ENCODE measurements at places on chromosomes 11 and 22.

- no peak for DNase-seq
Measured at GRCh38 chr11:116334596-116334995, 438.2 kb downstream of the BUD13 start.

GRCh38 chr22:37057796-37058510 is 6.4 kb downstream of the KCTD17 start:
- no peak for DNase-seq

- peak; percentile 76 for DNase-seq
Measured at GRCh38 chr22:45318168-45318557, 8.4 kb downstream of the FAM118A start.

DNA sequence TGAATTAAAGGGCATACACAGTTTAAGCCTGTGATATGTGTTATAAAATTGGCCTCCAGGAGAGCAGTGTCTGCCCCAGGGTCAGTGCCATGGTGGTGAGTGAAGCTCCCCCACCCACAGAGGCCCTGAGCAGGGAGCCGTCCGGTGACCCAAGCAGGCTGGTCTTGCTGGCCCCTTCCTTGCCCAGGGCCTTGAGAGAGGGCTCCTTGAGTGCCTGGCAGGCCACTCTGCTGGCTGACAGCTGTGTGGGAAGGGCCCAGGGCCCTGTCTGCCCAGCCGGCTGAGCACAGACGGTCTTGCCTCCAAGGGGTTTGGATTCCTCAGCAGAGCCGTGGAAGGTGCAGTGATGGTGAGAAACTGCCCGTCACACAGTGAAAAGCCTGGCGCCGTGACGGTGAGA is 25.9 kb downstream of the PTDSS2 start:
- no peak for DNase-seq

GRCh38 chr22:33315954-33316353 is 257.8 kb upstream of the SYN3 start:
- DNase-seq = no peak

DNA sequence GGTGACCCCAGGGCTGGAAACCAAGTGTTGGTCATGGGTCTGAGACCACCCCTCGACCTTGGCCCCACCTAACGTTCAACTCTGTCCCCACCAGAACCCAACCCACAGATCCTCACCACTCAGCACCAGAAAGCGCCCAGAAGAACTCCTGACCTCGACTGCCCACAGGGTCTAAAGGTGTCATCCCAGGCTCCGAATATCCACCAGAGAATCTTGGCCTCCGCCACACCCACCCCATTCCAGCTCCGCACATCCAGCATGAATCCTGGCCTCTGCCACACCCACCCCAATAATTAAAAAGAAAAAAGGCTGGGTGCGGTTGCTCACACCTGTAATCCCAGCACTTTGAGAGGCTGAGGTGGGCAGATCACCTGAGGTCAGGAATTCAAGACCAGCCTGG is 1.3 kb downstream of the CERK start:
- no peak for DNase-seq

DNA sequence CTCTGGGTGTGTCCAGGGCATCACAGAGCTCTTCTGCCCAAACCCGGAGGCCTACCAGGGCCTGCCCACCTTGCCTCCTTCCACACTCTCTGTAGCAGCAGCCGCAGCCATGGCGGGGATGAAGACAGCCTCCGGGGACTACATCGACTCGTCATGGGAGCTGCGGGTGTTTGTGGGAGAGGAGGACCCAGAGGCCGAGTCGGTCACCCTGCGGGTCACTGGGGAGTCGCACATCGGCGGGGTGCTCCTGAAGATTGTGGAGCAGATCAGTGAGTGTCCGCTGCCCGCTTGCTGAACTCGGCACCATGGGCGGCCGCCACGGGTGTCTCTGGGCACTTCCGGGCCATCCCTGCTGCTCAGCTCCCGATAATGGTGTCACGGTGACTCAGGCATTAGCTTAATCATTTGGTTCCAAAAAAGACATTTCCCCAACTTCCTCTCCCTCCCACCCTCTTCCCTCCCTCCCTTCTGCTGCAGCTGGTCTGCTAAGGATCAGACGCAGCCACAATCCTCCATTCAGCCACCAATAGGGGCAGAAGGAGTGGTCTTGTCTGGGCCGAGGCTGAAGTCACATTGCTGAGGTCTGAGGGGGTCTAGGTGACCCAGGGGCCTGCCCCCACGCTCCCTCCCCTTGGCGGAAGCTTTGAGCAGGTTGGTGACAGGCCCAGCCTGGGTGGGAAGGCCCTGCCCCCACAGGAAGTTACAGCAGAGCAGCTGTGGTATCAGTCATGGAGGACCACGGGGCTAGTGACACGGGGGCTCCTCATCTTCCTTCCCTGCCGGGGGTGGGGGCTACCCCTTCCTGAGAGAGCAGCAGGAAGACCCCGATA is 950 bp downstream of the FERMT3 start:
- DNase-seq = peak; percentile 59

GRCh38 chr11:8098879-8099278 is 17.9 kb downstream of the TUB start:
- DNase-seq = no peak

GRCh38 chr22:47782328-47783075 is 1020.1 kb downstream of the TBC1D22A start:
- no peak for DNase-seq

- no peak for DNase-seq
Measured at GRCh38 chr11:2824851-2825250, 60.7 kb downstream of the CDKN1C start.

DNA sequence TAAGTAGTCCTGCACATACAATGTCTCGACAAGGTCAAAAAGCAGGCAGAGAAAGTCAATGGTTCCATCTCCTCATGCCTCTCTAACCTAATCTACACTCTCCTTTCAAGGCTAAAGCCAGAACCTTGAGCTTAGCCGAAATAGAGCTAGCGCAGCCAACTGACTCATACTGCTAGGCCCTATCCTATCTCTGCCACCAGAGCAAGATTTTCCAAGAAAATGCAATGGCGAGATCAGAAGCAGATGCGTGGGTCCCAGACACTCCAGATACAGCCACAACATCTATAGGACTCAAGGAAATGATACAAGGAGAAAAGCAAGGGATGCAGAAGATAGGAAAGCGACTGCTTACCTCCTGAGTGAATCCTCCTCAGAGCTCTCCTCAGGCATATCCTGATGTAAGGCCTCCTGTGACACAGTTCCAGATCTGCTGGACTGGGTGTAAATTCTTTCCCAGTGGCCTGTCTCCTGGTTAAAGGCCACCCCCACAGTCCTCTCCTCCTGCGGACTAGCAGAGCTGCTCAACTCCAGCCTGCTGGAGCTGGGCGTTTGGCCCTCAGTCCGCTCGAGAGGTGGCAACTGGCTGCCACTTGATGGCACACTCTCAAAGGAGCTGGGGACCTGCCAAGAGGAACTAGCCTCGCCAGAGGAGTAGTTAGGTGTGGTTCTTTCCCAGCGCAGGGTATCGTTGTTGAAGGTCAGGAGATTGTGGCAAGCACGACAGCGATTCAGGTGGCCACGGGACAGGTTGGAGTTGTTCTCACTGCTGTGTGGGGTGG is 52.0 kb downstream of the AMBRA1 start:
- DNase-seq = no peak

DNA sequence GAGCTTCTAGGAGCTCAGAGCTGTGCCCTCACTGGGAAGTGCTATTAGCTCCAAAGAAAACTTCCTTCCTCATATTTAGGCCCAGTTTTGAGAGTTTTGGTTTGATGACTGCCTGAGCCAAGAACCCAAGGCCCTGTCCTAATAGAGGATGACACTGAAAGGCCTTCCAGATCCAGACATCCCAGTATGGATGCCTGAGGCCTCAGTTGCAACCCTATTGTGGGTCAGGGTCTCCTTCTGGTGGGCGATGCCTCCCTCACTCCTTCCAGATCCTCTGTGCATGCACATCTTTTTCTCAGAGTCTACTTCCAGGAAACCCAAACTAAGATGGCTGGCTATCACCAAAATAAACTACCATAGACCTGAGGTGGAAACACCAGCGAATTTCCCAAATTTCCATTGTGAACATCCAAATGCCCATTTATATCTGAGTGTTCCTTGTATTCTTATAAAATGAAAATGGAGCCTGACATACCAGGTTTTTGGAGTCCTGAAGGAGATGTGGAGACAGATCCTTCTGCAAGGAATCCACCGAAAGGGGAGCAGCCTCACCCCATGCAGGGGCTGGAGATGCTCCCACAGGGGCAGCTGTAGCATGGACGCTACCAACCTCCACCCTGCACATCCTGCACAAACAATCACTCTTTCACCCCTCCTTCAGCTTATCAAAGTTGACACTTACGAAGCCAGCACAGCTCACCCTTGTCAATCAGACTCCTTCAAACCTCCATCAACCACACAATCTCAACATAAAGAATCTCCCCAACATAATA is 61.1 kb downstream of the GGTLC2 start:
- DNase-seq = no peak

DNA sequence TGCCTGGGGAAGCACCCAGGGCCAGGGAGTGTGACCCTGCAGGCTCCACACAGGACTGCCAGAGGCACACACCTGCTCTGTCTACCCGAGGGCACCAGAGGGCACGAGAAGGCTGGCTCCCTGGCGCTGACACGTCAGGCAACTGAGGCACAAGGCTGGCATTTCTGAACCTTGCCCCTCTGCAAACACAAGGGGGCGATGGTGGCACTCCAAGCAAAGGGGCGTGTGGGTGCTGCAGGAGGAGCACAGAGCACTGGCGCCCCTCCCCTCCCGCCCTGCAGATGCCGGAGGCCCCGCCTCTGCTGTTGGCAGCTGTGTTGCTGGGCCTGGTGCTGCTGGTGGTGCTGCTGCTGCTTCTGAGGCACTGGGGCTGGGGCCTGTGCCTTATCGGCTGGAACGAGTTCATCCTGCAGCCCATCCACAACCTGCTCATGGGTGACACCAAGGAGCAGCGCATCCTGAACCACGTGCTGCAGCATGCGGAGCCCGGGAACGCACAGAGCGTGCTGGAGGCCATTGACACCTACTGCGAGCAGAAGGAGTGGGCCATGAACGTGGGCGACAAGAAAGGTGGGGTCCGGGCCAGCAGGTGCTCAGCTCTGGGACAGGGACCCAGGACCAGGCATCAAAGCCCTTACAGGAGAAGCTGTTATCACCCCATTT is 20.8 kb upstream of the TXNRD2 start:
- no peak for DNase-seq

DNA sequence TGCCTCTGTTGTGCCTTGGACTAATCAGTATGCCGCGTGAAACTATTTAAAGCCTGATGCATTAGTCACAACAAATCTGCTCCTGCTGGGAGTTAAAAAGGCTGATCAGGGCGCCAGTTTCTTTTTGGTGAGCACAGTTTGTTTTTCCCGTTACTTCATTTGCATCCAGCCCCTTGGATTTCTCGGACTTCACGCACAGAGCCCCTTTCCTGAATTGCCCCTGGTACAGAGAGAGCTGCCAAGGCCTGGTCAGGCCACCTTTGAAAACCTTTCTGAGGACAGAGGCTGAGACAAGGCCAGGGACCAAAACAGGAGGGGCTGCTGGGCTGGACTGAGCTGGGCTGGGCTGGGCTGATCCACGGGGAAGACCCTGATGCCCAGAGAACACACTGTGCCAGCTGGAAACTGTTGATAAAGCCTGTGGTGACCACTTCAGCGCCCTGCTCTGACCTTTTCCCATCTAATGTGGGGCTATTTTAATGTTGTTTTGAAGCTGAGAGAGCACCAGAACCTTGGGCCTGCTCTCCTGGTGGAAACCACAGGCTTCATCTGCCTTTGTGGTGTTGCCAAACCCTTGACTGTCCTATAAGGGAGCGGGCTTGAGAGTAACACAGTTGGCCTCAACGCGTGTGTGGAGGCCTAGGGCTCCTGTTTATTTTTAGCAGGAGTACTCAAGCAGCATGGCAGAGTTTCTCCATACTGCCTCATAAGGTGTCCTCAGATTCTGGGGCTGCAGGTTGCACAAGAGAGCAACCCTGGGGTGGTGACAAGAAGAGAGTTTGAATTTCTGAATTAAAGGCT is 44.2 kb downstream of the NAV2 start:
- DNase-seq = no peak

DNA sequence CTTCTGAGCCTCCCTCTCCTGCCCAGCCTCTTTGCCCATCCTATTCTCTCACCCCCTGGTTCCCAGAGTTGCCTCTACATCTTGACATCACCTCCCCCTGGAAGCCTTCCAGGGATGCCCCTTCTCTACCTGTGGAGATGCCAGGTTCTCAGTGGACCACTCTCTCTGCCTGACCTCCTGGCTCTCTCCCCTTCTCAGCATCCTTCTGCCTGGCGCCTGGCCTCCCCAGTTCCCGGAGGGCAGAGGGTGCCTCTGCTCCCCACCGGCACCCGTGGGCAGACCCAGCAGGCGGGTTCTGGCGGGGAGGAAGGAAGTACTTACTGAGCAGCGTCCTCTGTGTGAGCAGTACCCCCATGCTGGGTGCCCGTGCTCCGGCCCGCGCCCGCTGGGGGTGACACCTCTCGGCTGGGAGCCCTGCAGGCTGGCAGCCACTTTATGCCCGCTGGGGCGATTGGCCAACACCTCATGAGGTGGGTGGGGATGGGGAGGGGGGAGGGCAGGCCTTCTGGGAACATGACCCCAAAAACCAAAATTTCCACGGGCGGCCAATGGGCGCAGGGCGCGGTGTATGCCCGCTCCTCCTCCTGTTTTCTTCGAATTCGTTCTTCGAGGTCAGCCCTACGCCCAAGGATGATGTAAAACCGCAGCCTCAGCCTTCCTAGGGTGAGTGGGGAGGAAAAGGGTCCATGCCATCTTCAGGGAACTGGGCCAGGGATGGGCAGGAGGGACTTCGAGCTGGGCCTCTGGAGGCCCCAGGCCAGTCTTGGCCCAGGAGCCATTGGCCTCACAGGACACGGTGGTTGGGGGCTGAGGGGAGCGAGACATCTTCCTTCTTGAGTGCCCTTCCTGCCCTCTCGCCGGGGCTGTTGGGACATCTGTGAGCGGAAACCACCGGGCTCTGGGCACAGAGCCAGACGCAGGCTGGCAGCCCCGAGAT is at the start of gene OSM:
OSM (minus strand) TSS at position 407 of the 937 bp plus-strand sequence; CDS start at position 355, 52 bp downstream.
- DNase-seq = peak; percentile 52

GRCh38 chr11:115503886-115504275 is 334 bp downstream of the CADM1 start:
- DNase-seq = no peak

- no peak for DNase-seq
Measured at GRCh38 chr11:31643857-31644256, 134.3 kb downstream of the ELP4 start.

- DNase-seq = no peak
Measured at GRCh38 chr11:117223741-117224689, 7.9 kb downstream of the PCSK7 start.

DNA sequence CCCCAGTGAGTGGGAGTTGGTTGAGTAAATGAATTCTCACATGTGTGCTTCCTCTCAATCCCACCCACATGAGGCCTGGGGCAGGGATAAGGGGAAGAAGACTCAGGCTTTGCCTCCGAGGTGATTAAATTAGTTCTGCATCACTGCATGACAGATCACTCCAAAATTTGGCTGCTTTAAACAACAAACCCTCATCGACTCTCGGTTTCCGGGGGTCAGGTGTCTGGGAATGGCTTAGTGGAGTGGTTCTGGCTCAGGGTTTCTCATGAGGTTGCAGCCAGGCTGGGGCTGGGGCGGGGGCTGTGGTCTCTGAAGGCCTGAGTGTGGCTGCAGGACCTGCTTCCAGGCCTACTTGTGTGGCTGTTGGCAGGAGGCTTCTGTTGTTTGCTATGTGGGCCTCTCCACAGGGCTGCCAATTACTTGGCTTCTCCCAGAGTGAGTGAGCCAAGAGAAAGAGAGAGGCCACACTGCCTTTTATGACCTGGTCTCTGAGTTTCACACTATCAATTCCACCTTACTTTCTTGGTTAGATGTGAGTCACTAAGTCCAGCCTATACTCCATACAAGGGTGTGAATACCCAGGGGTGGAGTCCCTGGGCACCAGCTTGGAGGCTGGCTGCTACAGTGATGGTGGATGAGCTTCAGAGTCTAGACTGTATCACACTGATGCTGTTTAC is 15.9 kb downstream of the MOGAT2 start:
- no peak for DNase-seq

GRCh38 chr22:27476318-27476717 is 325.2 kb downstream of the MN1 start:
- no peak for DNase-seq

GRCh38 chr11:61971248-61972111 is 4.0 kb upstream of the FTH1 start:
- no peak for DNase-seq

All from activated CD8-positive, alpha-beta memory T cell treated with anti-CD3 and anti-CD28 coated beads for 1 hour (primary cell).